Forelimb muscle (tissue), 1 donor: ENCODE measurements at places on chromosomes 13 and 19.

DNA sequence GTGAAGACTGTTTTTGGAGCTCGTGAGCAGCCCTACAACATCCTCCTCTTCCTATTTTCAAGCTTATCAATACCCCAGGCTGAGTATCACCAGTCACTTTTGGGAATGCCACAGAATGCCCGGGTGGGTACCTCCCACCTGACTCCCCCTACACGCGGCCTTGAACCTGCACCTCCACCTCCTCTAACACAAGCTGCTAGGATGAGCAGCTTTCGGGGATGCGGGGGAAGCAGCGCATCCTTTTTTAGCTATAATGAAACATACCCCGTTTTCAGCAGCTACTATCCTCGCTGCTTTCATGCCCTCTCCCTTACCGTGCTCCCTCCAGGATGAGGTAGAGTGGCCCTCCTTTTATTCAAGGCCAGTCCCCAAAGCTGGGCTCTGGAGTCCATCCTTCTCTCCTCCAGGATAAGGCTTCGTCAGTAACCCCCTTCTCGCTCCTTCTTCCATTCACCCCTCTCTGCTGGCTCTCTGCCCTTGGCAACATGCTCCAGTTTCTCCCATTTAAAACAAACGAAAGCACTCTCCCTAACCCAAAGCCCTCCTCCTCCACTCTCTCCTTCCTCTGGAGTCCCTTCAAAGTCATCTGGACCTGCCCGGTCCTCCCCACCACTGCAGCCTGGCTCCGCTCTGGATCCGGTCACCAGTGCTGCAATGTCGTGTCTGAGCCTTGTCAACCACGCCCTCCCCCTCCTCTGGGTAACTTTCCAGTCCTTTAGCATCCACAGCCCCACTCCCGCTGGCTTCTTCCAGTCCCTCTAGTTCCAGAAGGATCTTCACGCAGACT lies 55.3 kb downstream of the STK24 start:
- no peak for DNase-seq

- no peak for DNase-seq
Measured at GRCh38 chr19:944663-945241, 18.9 kb downstream of the ARID3A start.

GRCh38 chr19:54506079-54506478 lies 3.4 kb downstream of the LAIR2 start:
- no peak for DNase-seq

DNA sequence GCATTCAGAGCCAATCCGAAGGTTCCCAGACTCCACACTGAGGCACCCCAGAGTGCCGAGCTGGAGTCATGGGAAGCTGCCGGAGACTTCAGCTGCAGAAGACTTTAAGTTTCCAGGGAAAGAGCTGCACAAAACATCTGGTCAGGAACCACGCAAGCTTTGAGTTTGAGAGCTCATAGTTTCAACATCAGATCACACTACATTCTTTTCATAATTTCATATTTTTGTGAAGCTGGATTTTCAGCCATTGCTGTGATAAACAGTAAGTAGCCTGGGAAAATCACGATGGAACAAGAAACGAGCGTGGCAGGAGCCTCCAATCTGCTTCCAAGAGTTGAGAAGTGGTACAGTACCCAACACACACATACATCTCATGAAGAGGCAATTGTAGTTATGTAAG lies 25.5 kb upstream of the ATP12A start:
- no peak for DNase-seq
